ENCODE measurements at places on chromosomes 12 and 14.

- DNase-seq, result no peak
These were observed 73.6 kb downstream of the TMTC1 start for GRCh38 chr12:29710104-29710503.

DNA sequence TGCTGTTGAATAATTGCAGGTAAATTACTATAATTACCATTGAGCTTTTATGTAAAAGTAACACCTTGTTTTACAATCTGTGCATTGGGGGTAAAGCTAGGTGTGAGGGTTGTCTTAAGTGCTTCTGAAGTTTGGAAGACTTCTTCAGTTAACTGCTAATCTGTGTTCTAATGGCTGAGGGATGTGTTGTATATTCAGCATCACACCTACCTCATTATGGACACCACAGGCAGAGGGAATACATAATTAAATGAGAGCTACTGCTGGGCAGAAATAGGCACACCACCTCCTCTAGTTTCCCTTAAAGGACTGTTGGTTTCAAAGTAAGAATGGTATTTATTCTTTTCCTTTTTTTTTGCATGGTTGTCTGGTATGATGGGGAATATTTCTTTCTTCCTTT lies 502.3 kb upstream of the RGS6 start:
- no peak for DNase-seq

DNA sequence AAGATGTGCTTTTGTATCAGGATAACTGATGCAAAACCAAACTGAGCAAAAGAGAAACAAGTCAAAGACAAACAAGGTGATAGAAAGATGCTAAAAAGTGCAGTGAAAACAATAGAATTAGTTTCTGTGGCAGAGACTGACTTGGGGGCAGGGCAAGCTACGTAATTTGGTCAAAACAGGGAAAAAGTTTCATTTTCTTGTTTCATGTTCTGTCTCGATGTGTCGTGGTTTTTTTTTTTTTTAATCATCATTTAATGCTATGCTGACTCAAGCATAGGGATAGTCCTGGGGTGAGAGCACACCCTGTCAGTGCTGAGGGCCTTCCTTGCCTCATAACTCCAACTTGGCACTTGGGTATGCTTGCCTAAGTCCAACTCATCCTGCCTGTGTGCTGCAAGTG lies 144.1 kb upstream of the PTPRQ start:
- DNase-seq, result no peak

- DNase-seq, result no peak
These were observed 11.8 kb downstream of the A2ML1 start for GRCh38 chr12:8834230-8834629.

DNA sequence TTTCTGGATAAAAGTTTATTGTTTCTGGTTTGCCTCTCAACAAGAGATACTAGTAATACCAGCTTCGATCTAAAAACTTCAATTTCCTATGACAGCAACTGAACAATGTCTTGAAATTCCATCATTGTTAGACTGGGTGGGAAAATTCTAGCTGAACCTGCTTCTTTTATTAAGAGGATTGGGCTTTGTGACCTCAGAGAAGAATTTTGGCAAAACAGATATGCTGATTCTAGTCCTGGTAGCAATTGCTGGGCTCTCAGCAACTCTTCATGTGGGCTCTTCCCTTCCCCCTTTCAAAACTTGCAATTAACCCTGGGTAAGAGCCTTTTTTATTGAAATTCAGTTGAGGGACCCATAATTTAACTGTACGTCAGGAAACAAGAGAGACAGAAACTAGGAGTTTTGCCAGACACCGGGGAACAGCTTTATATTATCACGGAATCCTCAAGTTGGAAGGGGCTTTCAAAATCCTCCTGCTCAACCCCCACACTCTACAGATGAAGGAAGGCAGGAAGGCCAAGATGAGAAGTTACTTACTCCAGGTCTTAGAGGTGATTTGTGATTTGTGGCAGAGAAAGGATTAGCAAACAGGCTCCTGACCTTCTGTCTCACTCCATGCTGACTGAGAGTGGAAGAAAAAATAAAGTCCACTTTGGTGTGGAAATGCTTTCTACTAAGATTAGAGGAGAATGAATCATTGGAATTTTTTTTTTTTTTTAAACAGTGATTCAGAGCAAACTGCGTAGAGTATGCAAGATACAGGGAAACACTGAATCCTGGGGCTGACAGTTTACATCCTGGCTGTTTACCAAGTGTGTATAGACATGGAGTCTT lies 239.0 kb upstream of the ATP2B1 start:
- no peak for DNase-seq
